ENCODE measurements at places on chromosomes 12 and 14.

DNA sequence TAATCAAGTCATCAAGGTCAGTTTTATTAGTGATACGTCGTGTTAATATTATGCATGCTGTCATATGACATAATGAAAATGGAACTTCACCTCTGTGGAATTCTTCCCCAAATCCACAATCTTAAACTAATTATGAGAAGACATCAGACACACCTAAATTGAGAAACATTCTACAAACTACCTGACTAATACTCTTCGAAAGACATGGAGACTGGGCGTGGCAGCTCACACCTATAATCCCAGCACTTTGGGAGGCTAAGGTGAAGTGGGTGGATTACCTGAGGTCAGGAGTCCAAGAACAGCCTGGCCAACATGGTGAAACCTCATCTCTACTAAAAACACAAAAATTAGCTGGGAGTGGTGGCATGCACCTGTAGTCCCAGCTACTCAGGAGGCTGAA lies 33.3 kb upstream of the KRAS start:
- no peak for DNase-seq

DNA sequence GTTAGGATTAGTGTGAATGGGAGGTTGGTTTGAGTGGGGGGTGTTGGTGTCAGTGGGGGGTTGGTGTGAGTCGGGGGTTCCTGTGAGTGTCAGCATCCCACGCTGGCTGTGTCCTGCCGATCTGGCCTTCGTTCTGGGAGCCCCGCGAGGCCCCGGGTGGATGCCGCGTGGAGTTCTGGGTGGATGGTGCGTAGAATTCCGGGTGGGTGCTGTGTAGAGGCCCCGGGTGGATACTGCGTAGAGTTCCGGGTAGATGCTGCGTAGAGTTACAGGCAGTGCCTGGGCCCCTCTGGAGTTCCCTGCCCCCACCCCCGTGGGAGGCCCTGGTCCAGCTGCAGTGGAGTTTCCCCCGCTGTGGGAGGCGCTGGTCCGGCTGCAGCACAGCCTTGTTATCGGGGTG lies 8.7 kb downstream of the NOC4L start:
- DNase-seq, result no peak

DNA sequence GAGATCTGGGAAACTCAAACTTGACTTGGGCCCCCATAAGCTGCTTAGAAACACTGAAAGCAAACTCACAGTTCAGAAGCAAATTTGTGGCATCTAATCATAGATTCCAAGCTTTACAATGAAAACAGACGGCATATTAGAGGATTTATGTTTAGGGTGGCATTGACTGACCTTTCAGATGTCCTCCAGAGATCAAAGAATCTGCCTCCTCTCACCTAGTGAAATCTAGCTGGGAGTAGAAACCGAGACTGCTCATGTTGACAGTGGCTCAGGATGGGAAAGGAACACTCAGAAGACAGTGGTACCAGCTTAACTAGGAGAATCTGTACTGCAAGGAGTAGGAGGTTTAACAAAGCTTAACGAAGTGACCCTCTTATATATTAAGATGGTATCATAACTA lies 345.0 kb downstream of the GXYLT1 start:
- DNase-seq, result no peak

DNA sequence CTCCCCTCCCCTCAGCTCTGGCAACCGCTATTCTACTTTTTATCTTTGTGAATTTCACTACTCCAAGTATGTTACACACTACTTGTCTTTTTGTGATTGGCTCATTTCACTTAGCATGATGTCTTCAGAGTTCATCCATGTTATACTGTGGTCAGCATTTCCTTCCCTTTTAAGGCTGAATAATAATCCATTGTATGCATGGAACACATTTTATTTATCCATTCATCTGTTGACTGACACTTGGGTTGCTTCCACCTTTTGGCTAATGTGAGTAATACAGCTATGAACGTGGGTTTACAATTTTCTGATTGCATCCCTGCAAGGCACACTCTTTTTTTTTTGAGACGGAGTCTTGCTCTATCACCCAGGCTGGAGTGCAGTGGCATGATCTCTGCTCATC lies 53.0 kb upstream of the FUT8 start:
- no peak for DNase-seq

DNA sequence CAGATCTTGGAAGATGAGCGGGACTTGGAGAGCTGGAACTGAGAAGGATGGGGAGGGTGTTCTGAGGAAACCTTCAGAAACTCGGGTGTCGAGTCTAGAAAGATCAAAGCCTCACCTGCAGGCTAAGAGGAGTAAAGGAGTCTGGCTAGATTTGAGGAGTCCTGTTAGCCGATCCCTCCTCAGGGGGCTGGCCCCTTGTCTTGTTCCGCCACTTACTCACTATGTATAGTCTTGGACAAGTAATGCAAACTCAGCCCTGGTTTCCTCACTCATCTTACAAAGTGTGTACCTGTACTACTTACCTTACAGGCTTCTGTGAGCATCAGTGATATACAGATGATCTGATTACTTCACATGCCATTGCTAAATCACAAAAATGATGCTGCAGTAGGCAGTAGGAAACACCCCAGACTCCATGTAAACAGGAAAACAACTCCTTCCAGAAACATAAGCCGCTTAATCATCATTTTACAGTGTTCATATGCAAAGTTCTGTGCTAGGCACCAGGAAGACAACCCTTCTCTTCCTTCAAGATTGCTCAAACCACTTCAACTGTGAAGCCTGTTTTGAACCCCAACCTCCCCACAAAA lies 2.0 kb upstream of the SPTLC2 start:
- no peak for DNase-seq
